ENCODE measurements at places on chromosomes 2 and 18.

DNA sequence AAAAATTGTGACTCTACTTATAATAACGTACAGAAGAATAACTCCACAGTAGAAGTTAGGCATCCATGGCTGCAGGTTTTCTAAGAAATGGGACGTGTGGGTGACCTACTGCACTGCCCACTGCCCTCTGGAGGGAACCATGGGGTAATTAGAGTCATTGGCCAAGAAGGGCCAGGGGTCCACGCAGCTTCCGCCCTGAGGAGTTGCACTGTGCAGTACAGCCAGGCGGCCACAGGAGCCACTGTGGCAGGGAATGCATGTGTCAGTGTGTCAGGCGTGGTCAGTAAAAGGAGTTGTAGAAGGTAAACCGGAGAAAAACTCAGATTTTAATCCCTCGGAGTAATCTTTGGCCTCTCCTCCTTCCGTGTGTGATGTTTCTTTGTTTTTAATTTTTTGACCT is 24.8 kb downstream of the NCK2 start:
- no peak for DNase-seq

DNA sequence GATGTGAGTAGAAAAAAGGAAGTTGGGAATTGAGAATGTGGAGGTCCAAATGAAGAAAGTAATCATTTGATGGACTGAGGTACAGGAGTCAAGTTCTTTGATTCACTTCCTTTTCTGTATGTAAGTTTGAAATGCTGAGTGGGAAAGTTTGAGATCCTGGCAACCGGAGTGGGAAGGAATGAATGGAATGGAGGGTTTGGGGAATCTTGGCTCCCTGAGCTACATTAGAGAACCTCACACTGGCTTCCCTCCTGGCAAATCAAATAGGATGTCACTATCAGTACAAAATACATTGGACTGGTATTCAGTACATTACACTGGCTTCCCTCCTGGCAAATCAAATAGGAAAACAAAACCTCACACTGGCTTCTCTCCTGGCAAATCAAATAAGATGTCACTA is 9.8 kb upstream of the RNF138 start:
- DNase-seq, result no peak

GRCh38 chr2:70797506-70797905 is 7.1 kb upstream of the FIGLA start:
- no peak for DNase-seq

DNA sequence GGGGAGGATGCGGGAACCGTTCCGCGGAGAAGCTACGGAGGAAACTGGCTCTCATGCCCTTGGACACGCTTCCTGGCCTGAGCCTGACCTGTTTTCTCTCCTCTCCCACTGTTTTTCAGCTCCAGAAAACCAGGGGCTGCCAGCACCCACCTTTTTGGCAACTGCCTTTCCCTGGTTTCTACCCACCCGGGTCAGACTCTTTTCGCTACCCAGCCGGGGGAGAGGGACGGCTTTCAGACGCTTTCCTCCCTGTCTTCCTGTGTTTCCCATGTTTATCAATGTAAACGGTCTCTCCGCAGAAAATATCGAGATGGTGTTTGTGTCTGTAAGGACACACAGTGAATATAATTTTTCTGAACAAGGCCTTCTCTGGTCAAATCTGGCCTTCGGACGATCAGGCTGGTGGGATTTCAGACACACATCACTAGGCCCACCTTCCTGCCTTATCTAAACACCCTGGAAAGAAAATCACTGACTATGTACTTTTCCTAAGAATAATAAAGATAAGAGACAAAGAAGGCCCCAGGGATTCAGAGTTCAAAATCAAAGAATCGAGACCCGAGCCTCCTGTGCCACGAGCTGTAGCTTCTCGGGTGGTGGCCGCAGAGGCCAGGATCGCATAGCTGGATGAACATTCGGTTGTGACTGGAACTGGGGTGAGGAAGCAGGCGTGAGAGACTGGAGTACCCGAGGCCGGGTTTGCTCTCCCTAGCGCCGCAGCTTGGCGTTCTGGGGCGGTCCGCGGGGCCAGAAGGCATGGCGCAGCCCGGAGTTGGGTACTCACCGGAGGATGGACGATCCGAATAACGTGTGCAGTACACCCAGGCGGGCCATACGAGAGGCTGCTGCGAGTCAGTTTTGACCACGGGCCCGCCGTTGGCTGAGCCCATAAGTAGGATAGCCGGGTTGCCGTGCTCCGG is 1.7 kb downstream of the EN1 start:
- no peak for DNase-seq
